ENCODE measurements at places on chromosomes 2 and 18.
A peak's percentile ranks its signal among the peaks of the same experiment; 100 is the strongest.

GRCh38 chr2:94762600-94762999, 108.6 kb upstream of the TEKT4 start:
- DNase-seq: no peak

GRCh38 chr18:37332219-37332618, 233.4 kb downstream of the CELF4 start:
- DNase-seq: no peak

GRCh38 chr2:79453918-79454317, 58.9 kb upstream of the CTNNA2 start:
- DNase-seq: no peak

DNA sequence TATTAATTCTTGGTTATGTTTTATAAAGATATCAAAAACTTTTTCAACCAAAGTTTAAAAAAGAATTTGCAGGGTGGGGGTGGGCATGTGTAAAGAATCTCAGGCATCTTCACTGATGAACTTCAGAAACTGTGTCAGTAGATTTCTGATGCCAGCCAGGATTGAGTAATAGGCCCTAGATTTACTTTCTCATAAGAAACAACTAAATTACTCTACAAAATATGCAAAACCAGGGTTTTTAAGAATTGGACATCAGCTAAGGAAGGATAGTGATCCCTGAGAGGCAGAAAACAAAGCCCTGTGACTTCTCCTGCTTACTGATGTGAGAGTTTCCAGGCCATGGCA, 11.9 kb upstream of the IL1R1 start:
- DNase-seq: no peak

GRCh38 chr2:225004597-225004996, 37.7 kb downstream of the DOCK10 start:
- no peak for DNase-seq

DNA sequence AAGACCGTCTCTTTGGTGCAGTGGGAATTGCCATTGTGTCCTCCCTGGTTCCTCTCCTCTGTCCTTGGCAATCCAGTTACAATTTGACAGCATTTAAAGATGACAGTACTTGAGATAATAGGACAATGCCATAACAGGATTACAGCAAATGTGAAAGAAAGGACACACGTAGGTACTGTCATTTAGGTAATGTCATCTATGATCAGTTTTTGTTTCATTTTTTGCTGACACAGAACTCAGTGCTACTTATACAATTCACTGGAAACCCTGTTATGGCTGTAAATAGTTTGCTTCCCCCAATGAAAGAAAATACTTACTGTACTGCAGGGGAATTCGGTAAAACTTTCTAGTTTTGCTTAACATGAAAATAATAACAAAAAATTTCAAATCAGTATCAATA, 65.2 kb downstream of the BCL11A start:
- DNase-seq: no peak

DNA sequence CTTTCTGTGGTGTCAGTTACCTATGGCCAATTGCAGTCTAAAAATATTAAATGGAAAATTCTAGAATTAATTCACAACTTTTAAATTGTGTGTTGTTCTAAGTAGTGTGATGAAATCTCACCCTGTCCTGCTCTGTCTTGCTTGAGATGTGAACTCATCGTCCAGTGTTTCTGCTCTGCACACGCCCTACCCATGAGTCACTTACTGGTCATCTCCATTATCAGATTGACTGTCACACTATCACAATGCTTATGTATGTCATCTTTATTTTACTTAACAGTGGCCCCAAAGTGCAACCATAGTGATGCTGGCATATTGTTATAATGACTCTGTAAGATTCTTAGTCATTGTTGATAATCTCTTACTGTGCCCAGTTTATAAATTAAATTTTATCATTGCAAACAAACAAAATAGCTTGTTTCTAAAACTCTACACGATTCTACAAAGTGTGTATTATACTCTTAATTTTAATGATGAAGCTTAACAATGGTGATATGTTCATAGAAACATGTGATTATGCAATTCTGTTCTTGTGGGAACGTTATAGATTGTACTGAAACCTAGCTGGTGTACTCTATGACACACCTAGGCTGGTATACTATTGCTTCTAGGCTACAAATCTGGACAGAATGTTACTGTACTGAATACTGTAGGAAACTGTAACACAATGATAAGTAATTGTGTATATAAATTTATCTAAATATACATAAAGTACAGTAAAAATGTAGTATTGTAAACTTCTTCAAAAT, 1086.8 kb upstream of the PIK3C3 start:
- DNase-seq: no peak

DNA sequence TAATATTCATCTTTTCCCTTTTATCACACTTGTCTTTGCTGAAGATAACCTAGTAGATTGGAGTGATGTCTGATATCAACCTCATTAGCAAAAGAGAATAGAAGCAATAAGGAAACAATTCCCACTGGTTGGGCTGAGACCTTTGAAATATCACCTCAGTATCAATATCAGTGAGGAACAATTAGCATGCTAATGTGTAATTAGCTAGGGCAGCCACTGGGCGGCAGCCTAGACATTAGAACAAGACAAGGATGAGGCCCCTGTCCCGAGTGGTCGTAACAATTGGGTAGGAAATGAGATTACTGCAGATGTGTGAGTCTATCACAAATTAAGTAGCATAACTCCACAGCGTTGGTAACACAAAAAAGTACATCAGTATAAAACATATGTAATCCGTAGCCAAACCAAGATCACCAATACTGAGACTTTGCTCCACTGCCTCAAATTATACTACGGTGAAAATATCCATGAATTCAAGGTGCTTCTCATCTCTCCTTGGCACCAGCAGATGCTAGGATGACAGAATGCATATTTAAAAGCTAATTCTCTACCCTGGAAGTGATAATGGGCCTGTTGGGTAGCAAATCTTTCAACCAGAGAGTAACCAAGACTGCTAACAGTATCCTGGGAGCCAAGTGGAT, 99.1 kb downstream of the ALPK2 start:
- peak; percentile 67 for DNase-seq

GRCh38 chr2:209940936-209941335, 61.5 kb upstream of the RPE start:
- no peak for DNase-seq
